ENCODE measurements at places on chromosomes 2 and 18.

- DNase-seq = no peak
Observed at GRCh38 chr2:134410831-134411231, 157.0 kb downstream of the MGAT5 start.

- DNase-seq = no peak
Observed at GRCh38 chr2:165792104-165792454, 2.0 kb downstream of the GALNT3 start.

- no peak for DNase-seq
Observed at GRCh38 chr2:17223211-17223610, 295.0 kb downstream of the RAD51AP2 start.

GRCh38 chr18:45521777-45522176 is 93.5 kb upstream of the SLC14A2 start:
- DNase-seq = no peak

GRCh38 chr2:189658306-189659212 is 2.7 kb upstream of the ASNSD1 start:
- DNase-seq = no peak

- no peak for DNase-seq
Observed at GRCh38 chr2:113755035-113755834, 1.2 kb downstream of the SLC35F5 start.

DNA sequence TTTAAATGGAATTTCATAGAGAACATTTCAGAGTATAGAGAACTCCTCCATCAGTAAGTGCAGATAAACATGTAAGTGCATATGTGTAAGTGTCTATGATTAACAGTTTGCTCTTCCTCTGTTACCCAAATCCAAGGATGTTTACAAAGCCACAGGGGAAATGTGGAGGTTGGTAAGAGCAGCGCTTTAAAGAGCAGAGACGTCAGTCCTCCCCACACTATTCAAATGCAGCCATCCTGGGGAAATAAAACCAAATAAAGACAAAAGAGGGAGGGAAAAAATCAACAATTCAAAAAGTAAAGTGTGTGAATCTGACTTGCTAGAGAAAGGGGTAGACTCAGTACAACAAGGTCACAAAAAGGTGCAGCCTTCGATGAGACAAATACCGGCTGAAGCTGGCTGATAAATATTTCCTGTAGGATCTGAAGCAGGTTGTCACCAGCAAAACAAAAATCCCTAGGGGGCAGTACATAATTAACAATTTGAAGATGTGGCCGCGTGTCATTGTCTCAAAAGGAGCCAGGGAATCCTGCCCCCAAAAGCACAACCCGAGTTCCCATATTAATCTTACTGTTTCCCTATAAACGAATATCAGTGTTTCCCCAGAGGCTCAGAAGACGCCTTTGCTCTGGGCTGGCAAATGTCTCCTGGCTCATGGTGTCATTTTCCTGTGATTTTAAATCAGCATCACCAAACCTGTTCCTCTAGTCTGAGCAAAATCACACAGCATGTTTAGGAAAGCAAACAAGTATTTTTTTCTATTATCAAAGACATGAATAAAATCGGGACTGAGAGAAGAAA is 216.5 kb downstream of the CDCA7 start:
- peak; percentile 13 for DNase-seq

DNA sequence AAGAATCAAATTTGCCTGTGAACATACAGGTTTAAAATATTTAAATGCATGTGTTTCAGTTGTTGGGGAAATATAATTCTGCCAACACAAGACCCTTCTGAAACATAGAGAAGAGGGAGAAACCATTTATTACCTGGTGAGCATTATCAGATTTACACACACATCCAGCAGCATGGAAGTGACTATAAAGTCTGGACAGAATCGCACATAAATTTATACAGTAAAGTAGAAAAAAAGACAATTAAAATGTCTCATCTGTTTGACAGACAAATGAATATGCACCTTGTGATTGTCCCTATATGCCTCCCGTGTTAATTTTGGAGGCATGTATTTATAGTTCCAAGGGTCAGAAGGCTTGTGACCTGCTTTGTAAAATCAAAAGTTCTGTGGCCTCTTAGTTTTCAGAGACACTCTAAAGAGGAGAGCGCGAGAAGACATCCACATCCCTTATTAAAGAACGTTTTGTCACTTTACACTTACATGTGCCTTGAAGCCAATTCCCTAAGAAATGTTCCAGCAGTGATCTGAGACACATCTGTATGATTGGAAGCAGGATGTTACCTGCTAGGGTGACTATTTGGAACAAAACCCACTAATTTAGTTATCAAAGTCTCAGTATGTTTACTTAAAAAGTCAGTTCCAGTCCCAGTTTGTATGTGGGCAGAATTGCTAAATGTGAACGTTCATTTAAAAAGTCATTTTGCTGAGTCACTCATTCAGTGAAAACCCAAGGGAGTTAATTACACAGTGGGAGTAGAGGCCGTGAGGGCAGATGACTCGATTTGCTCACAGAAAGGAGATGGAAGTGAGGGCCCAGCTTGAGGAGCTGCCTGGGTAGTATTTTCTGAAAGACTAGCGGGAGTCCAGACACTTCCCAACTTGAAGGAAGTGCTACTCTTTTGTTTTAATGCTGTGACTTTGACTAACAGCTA is 527.6 kb upstream of the MEX3C start:
- DNase-seq = no peak
